ENCODE measurements at places on chromosomes 6 and 20.

DNA sequence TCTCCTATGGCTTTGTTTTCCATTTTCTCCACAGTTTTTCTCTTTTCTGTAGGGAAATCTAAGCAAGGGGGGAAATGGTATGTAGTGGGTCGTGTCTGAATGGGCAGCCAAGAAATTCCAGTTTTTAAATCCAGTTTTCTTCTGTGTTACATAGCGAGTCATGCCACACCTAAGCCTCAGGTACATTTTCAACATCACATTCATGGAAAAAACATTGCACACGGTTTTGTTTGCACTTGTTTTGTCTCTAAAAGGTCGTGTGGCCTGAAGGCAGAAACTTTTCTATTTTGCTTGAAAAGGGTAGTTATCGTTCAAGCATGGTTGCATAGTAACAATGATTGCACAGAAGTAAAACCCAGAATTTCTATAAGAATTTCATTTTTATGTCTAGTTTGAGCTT is 70.5 kb downstream of the MOXD1 start:
- no peaks in the 10 kb centered on the region for H3K4me1 ChIP-seq
- H3K27me3 ChIP-seq, result no peaks in the 10 kb centered on the region
- no peak for DNase-seq
- H3K36me3 ChIP-seq, result no peaks in the 10 kb centered on the region

- peaks cover 14% of the 10 kb centered on the region for H3K36me3 ChIP-seq
- peaks cover 65% of the 10 kb centered on the region for H3K4me1 ChIP-seq
- H3K27ac ChIP-seq, result peak within 1 kb of the TSS; percentile 9
- H3K4me3 ChIP-seq, result peak within 1 kb of the TSS; percentile 84
- DNase-seq, result peak; percentile 77
These were observed at the start of gene TGM2 for GRCh38 chr20:38165089-38165965. Gene TGM2 (minus strand): TSS chr20:38165270. CDS start chr20:38165198, 72 bp downstream.

GRCh38 chr6:33826537-33826936 is 22.7 kb upstream of the MLN start:
- H3K4me1 ChIP-seq, result peaks cover 7% of the 10 kb centered on the region
- no peaks in the 10 kb centered on the region for H3K36me3 ChIP-seq
- H3K27ac ChIP-seq, result no peak overlapping the region
- H3K4me3 ChIP-seq, result no peak overlapping the region
- DNase-seq, result no peak

DNA sequence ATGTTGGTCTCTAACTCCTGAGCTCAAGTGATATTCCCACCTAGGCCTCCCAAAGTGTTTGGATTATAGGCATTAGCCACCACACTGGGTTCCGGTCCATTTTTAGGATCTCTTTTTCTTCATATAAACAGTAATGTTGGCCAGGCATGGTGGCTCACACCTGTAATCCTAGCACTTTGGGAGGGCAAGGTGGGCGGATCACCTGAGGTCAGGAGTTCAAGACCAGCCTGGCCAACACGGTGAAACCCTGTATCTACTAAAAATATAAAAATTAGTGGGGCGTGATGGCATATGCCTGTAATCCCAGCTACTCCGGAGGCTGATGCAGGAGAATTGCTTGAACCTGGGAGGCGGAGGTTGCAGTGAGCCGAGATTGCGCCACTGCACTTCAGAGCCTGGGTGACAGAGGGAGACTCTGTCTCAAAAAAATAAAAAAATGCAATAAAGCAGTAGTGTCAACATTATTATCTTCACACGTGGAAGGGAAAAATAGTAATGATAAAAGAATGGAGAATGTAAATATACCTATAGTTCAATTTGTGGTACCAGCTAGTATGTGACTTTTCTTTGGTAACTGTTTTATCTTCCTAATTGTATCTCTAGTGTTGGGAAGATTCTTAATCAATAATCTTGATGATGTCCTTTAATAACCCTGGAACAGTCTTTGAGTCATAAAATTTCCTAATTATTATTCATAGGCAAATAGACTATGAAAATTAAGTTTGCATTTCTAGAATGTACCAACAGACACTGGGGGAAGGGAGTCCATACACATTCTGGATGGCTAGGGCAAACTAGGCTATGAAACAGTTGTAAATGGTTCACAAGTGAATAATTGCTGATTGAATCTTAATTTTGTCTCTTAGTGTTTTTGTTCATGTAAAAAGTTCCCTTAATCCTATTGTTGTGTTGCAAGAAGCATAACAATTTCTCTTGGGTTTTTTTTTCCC is 3.6 kb downstream of the PARD6B start:
- peaks cover 8% of the 10 kb centered on the region for H3K27me3 ChIP-seq
- DNase-seq, result no peak
- H3K27ac ChIP-seq, result no peak overlapping the region
- H3K36me3 ChIP-seq, result no peaks in the 10 kb centered on the region
- peaks cover 15% of the 10 kb centered on the region for H3K4me1 ChIP-seq

DNA sequence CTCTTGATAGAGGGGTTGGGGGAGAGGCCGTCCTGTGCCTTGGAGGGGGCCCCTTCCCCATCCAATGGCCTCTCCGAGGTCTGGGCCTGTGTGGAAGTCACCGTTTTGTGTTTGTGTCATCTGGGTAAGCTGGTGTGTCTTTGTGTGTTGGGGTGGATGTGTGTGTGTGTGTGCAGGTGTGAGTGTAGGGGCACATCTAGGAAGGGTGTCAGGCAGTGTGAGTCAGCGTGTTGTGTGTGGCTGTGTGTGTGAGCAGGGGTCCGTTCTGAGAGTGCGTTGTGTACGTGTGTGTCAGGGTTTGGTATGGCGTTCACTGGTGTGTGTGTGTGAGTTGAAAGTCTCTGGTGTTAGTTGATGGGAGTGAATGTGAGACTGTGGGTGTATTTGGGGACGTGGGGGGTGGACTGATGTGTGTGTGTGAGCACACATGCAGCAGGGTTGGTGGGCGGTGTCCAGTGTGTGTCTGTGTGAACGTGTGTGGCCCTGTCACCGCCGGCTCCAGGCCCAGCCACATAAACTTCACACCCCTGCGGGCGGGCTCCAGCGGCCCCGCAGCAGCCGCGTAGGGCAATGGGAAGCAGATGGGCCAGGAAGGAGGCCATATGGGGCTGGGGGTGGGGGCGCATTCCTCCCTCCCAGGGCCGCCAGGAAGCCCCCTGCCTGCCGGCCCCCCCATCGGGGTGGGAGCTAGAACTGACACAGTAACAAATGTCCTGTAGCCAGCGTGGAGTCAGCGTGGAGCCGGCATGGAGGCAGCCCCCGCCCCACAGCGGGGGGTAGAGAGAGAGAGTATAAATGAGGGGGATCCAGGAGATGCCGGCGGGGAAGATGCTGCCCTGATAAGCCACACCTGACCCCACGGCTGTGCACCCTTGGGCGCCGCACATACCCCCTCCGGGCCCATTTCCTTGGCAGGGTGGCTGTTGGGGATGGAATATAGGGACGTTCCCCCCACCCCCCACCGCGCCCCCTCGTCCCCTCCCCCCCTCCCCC is 32.1 kb downstream of the SNAI1 start:
- peak overlapping the region; percentile 91 for H3K4me3 ChIP-seq
- peak; percentile 56 for DNase-seq
- H3K27ac ChIP-seq, result peak overlapping the region; percentile 100
- peaks cover 55% of the 10 kb centered on the region for H3K4me1 ChIP-seq

GRCh38 chr6:148332088-148332487 is 10.6 kb upstream of the SASH1 start:
- no peak overlapping the region for H3K4me3 ChIP-seq
- H3K4me1 ChIP-seq, result peaks cover 27% of the 10 kb centered on the region
- H3K27me3 ChIP-seq, result no peaks in the 10 kb centered on the region
- DNase-seq, result no peak
- no peaks in the 10 kb centered on the region for H3K36me3 ChIP-seq

DNA sequence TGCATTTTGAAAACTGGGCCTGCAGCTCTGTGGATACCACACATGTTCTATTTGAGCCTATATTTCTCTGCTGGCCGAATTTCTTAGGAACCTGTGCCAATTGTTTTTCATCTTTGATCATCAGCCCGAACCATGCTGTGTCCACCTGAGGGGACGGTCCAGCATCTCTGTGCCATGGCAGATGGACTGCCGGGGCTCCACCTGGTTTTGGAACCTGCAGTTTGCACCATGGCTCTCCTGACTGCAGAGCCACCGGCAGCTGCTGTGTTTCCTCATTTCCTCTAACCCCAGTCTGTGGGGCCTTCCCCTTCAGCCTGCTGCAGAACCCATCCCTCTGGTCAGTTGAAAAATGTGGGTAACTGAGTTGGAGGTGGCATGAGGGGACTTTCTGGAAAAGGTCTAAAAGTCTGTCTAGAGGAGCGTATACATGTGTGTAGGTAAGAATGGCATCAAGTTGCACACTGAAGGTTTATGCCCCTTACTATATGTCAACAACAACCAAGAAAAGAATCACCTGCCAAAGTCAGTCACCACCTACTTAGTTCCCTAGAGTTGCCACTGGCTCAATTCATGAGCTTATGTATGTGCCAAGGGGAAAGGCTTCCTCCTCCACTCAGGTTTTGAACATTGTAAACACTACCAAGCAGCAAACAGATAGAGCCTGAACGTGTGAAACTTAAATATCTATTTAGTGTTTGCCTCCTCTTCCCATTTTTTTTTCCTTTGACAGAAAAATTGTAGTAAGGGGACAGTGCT is 548.2 kb downstream of the PRKN start:
- H3K27ac ChIP-seq, result no peak overlapping the region
- no peak for DNase-seq
- peaks cover 24% of the 10 kb centered on the region for H3K4me1 ChIP-seq
- H3K36me3 ChIP-seq, result no peaks in the 10 kb centered on the region

GRCh38 chr6:57075092-57075491 is 14.9 kb upstream of the ZNF451 start:
- H3K27me3 ChIP-seq, result peaks cover 2% of the 10 kb centered on the region
- peaks cover 3% of the 10 kb centered on the region for H3K36me3 ChIP-seq
- H3K27ac ChIP-seq, result no peak overlapping the region
- H3K4me3 ChIP-seq, result no peak overlapping the region
- DNase-seq, result no peak

GRCh38 chr20:37868851-37869333 is 34.0 kb upstream of the VSTM2L start:
- no peak for DNase-seq
- H3K27ac ChIP-seq, result no peak overlapping the region
- H3K27me3 ChIP-seq, result peaks cover 3% of the 10 kb centered on the region
- no peak overlapping the region for H3K4me3 ChIP-seq
- no peaks in the 10 kb centered on the region for H3K4me1 ChIP-seq
- H3K36me3 ChIP-seq, result peaks cover 27% of the 10 kb centered on the region

DNA sequence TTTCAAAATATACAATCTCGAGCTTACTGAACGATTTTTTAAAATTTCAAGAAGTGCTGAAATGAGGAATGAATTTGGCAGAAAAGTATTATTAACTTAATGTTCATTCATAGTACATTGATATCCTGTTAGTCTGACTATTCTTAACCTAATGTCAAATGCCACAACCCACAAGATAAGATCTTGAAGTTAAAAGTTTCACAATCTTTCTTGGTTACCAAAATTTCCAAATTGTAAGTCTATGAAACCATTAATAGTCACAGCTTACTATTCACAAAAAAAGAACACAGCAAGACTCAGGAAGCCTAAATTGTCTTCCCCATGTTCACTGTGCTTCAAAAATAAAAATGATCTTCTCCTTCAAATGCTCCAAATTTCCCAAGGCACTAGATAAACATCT is 71.3 kb downstream of the HACE1 start:
- no peaks in the 10 kb centered on the region for H3K36me3 ChIP-seq
- DNase-seq, result no peak
- no peak overlapping the region for H3K4me3 ChIP-seq
- H3K27ac ChIP-seq, result no peak overlapping the region

DNA sequence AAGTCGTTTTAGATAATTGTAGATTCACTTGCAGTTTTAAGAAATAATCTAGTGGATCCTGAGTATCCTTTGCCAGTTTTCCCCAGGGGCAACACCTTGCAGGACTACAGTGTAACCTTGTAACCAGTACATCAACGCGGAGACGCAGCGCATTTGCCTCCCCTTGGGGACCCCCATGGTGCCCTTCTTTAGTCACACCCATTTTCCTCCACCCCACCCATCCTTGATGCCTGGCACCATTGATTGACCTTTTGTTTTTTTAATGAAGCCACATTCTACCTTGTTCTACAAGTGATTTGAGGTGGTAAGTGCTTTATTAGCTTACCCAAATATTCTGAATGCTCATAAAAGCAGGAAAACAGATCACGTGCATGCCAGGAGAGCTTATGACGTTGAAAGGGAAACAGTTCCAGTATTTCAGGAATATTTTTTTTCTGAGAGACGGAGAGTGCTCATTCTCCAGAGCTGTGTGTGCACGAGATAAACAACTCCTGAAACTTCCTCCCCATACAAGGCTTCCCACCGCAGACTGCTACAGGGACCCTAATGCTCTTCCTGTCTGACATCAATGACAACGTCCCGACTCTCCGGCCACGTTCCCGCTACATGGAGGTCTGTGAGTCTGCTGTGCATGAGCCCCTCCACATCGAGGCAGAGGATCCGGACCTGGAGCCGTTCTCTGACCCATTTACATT is 35.7 kb downstream of the CDH26 start:
- H3K4me3 ChIP-seq, result peak overlapping the region; percentile 85
- H3K4me1 ChIP-seq, result peaks cover 21% of the 10 kb centered on the region
- H3K27me3 ChIP-seq, result no peaks in the 10 kb centered on the region
- DNase-seq, result peak; percentile 22
- H3K36me3 ChIP-seq, result peaks cover 8% of the 10 kb centered on the region

DNA sequence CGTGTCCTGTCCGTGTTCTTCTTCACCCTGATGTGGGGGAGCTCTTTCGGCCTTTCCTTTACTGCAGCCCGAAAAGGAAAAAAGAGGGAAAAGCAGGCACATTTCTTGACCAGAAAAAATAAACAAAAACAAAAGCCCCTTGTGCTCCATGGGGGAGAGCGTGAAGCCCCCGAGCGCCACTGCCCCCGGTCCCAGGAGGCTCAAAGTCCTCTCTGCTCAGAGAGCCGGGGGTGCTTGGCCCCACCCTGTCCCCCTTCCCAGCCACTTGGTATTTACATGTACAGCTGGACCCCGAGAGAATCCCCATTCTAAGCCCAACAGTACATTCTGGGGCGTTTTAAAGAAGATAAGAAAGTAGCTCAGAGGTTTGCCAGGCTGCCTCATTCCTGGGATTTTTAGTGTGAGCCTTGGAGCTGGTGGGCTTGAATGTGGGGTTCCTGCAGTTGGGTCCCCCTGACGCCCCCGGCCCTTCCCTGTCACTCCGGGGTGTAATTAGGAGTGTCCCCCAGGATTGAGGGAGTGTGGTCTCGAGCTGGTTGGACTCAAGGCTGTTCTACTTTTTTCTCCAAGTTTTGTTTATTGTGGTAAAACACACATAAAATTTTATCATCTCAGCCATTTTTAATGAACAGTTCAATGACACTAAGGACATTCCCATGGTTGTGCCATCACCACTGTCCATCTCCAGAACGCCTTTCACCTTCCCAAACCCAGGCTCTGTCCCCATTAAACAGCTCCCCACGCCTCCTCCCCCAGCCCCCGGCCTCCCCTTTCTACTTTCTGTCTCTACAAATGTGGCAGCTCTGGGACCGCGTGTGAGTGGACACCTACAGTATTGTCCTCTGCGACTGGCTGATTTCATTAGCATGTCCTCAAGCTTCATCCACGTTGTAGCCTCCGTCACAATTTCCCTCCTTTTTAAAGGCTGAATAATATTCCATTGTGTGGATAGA is 55.7 kb upstream of the BHLHE23 start:
- H3K4me3 ChIP-seq, result no peak overlapping the region
- peaks cover 12% of the 10 kb centered on the region for H3K36me3 ChIP-seq
- H3K27me3 ChIP-seq, result peaks cover 15% of the 10 kb centered on the region
- H3K27ac ChIP-seq, result peak overlapping the region; percentile 62
- no peak for DNase-seq
- H3K4me1 ChIP-seq, result peaks cover 9% of the 10 kb centered on the region
